Neural cell (in vitro differentiated cells): ENCODE measurements at places on chromosomes 7 and 10. TPM values are rescaled to one million over a fixed set of nuclear protein-coding genes. Genes with fewer than 3 reads are reported as not detected.

Gene NPM3
- polyA plus RNA-seq, result 49.1 and 53.0 TPM in 2 replicates

Gene NEBL
- 16.3 and 16.4 TPM in 2 replicates for polyA plus RNA-seq

Gene CPSF4
- polyA plus RNA-seq, result 209 and 238 TPM in 2 replicates

Gene DNAAF5
- 5.3 and 8.0 TPM in 2 replicates for polyA plus RNA-seq

Gene DNAJB6
- 427 and 466 TPM in 2 replicates for polyA plus RNA-seq

Gene COX15
- polyA plus RNA-seq, result 42.3 and 43.7 TPM in 2 replicates

Gene FLNC
- polyA plus RNA-seq, result 0.36 and 0.60 TPM in 2 replicates

Gene OTUD1
- 5.9 and 6.0 TPM in 2 replicates for polyA plus RNA-seq

Gene MNX1
- not detected in 2 replicates for polyA plus RNA-seq

Gene DRGX
- not detected in 2 replicates for polyA plus RNA-seq
